ENCODE measurements at places on chromosomes 12 and 14.
A peak's percentile ranks its signal among the peaks of the same experiment; 100 is the strongest.

DNA sequence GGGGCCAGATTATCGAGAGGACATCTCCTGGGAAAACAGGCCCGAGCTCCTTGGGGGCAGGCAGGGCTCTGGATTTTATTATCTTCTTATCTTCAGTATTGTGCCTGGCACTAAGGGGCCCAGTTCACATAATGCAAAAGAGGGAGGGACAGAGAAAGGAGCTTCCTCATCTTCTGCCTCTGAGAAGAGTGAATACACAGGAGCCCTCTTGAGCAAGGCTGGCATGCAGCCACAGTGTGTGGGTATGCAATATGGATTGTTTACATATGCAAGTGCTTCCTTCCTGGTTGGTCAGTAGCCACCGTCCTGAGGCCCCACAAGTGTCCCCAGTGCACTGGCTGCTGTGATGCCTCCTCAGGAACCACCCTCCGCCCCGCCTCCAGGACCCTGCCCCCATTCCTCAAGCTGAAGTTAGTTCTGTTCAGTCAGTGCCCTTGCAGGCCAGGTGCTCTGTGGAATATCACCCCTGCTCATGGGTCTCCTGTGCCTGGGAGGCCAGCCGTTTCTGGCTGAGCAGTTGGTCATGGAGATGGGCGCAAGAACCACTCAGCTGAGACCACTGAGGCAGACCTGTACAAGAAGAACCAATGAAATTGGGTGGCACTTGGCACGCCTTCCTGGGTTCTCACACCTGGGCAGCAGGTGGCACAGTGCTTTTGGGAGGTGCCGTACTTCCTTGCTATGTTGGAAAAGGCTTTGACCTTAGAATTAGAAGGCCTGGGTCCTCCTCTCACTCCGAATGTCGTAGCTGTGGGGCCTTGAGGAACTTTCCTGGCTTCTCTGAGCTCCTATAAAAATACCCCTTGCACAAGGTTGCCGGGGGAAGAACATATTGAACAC is 35.1 kb upstream of the ACTN1 start:
- H3K27me3 ChIP-seq: no peaks in the 10 kb centered on the region
- peaks cover 28% of the 10 kb centered on the region for H3K4me1 ChIP-seq
- H3K36me3 ChIP-seq: no peaks in the 10 kb centered on the region

- no peaks in the 10 kb centered on the region for H3K4me1 ChIP-seq
- H3K27me3 ChIP-seq: no peaks in the 10 kb centered on the region
- H3K4me3 ChIP-seq: no peak overlapping the region
- H3K36me3 ChIP-seq: peaks cover 96% of the 10 kb centered on the region
- peak; percentile 61 for DNase-seq
These were observed 13.3 kb downstream of the YBX3 start for GRCh38 chr12:10709808-10710207.

DNA sequence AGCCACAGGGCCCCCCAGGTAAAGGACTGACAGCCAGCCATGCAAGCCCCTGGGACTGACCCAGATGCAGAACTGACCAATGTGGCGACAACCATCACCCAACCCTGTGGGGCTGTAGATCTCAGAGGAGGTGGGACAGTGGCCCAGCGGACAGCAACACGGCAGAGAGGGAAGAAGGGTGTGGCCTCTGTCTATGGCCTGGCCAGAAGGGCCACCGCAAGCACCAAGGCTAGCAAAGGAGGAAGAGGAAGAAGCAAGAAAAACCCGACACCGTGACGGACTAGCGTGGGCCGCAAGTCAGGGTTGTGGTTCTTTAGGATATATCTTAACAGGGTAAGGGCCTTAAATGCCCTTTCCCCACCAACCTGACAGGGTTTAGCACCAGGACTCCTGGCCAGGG is 71.2 kb downstream of the ITPK1 start:
- H3K27me3 ChIP-seq: no peaks in the 10 kb centered on the region
- H3K4me3 ChIP-seq: no peak overlapping the region
- H3K27ac ChIP-seq: peak overlapping the region; percentile 87
- no peak for DNase-seq
- peaks cover 35% of the 10 kb centered on the region for H3K4me1 ChIP-seq
- H3K36me3 ChIP-seq: no peaks in the 10 kb centered on the region

DNA sequence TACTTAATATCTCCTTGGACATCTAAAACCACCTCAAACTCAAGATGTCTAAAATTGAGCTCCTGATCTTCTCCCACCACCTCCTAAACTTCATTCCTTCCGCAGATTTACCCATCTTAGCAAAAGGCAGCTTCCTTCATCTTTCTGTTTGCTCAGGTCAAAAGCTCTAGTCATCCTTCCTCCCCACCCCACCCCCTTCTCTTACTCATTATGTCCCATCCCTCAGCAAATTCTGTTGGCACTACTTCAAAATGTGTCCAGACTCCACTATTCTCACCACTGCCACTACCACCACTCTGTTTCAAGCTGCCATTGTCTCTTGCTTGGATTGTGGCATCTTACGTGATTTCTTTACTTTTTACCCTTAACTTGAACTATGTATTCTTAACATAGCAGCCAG is 59.2 kb upstream of the ZDHHC17 start:
- no peaks in the 10 kb centered on the region for H3K27me3 ChIP-seq
- no peaks in the 10 kb centered on the region for H3K4me1 ChIP-seq
- H3K4me3 ChIP-seq: no peak overlapping the region

- no peaks in the 10 kb centered on the region for H3K36me3 ChIP-seq
- no peaks in the 10 kb centered on the region for H3K4me1 ChIP-seq
- H3K27me3 ChIP-seq: no peaks in the 10 kb centered on the region
- no peak overlapping the region for H3K4me3 ChIP-seq
- no peak for DNase-seq
- no peak overlapping the region for H3K27ac ChIP-seq
These were observed 31.0 kb upstream of the SLC38A1 start for GRCh38 chr12:46299851-46300250.
